Left lobe of liver (tissue), 2 donors: ENCODE measurements at places on chromosomes 16 and 17. TPM values are rescaled to one million over a fixed set of nuclear protein-coding genes. Genes with fewer than 3 reads are reported as not detected.

NOD2 gene
- 0.68 TPM for total RNA-seq

DNA sequence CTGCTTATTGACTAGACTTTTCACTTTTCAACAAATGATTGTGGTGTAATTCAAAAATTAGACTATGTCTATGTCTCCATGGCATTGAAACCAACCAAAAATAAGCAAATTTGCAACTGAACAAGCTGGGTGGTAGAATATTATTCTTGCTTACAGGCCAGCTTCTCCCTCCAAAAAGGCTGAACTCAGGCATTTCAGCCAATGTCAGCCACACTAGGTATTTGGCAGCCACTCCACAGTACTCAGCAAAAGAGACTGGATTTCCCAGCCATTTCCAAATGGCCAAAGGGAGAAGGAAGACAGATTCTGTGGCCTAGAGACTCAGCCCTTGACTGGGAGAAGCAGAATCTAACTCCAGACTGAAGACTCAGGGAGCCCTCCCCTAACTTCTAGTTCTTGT, 121.8 kb upstream of the IRX5 start:
- no peak for DNase-seq

DNA sequence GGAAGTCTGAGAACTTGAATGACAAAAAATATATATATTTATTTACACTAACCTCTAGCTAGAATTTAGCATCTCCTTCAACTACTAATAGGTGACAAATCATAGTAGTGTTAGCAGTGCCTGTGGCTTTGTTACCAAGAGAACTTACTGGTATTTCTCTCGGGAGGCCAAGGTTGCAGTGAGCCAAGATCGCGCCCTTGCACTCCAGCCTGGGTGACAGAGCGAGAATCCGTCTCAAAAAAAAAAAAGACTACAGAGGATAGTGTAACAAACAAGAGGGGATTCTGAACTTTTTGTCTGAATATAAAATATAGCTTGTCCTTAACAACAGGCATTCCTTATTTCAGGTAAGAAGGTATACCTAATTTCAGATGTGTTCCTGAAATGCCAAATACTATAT, 1.3 kb upstream of the SUZ12 start:
- DNase-seq, result no peak

- DNase-seq, result no peak
These were observed 12.6 kb downstream of the NXPH3 start for GRCh38 chr17:49588312-49588711.

GRCh38 chr16:69273009-69273408, 38.1 kb upstream of the VPS4A start:
- DNase-seq, result no peak

- no peak for DNase-seq
These were observed 317.1 kb downstream of the PHKB start for GRCh38 chr16:47778106-47778801.

DNA sequence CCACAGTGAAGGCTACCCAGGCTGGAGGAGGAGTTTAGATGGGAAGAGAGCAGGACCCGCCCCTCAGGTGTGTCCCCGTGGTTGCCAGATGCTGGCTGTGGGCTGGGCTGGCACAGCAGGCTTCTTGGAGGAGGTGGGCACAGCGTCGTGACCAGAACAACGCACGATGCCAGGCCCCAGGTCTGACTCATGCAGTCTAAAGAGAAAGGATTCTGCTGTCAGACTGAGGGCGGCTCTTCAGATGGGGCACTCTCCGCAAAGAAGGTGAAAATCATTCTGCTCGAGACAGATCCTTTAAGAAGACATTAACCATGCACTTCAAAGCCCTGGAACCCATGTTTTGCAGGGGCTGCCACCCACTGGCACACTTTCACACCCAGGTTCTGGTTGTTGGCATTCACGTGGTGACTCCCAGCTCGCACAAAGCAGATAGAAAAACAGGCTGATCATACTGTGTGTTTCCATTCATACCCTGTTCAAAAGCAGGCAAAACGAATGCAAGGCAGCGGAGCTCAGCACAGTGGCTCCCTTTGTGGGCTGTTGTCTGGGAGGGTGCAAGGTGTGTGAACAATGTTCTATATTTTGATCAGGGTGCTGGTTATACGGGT, 19.0 kb downstream of the CACNG4 start:
- DNase-seq, result no peak

DNA sequence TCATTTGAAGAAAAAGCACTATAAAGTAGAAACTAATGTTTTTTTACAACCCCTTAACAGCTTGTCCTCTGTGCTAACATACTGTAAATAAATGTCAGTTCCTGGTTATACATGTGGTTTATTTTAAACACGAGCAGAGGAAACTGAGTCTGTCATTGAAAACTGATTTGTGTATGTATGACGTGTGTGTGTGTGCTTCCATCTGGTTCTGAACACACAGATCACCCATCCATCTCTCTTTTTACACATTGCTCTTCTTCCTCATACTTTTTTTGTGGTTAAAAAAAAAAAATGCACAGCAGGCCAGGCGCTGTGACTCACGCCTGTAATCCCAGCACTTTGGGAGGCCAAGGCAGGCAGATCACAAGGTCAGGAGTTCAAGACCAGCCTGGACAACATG, 49.5 kb downstream of the ZNF423 start:
- DNase-seq, result no peak
